ENCODE measurements at places on chromosomes 3 and 15.

DNA sequence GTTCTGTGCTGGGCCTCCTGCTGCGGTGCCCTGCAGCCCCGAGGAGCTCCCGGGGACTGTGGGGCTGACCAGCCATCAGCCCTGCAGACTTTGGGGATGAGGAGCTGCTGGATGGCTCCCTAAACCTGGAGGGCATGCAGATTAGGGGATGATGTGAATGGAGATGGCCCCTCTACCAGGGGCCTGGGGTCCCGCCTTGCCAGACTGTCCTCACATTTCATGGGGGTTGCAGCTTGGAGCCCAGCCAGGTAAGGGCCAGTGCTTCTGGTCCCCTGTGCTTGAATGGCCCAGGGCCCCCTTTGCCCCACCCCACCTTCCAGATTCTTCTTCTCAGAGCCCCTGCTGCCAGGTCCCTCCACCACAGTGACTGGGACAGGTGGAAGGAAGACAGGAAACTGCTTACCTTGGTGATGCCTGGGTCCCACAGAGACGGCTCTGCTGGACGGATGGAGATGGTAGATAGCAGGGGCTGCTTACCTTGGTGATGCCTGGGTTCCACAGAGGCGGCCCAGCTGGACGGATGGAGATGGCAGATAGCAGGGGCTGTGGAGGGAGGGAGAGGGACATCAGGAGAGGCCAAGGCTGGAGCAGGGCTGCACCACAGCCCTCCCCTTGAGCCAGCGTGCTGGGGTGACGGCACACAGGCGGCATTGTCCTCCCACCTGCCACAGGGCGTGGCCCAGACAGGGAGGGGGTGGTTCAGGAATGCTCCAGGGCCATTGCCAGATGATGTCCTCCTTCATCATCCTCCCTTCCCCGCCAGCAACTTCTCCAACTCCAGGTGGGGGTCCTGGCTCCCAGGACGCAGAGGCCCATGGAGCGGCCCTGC is at the start of gene SPTBN5:
TSS of gene SPTBN5 (minus strand) at position 632 of the 829 bp plus-strand sequence. CDS start at position 76, 556 bp downstream.
- no peak for DNase-seq

GRCh38 chr3:32374788-32375595 is 16.7 kb upstream of the CMTM7 start:
- DNase-seq, result peak; percentile 77

GRCh38 chr15:73944161-73945129 is 18.2 kb downstream of the LOXL1 start:
- DNase-seq, result no peak

DNA sequence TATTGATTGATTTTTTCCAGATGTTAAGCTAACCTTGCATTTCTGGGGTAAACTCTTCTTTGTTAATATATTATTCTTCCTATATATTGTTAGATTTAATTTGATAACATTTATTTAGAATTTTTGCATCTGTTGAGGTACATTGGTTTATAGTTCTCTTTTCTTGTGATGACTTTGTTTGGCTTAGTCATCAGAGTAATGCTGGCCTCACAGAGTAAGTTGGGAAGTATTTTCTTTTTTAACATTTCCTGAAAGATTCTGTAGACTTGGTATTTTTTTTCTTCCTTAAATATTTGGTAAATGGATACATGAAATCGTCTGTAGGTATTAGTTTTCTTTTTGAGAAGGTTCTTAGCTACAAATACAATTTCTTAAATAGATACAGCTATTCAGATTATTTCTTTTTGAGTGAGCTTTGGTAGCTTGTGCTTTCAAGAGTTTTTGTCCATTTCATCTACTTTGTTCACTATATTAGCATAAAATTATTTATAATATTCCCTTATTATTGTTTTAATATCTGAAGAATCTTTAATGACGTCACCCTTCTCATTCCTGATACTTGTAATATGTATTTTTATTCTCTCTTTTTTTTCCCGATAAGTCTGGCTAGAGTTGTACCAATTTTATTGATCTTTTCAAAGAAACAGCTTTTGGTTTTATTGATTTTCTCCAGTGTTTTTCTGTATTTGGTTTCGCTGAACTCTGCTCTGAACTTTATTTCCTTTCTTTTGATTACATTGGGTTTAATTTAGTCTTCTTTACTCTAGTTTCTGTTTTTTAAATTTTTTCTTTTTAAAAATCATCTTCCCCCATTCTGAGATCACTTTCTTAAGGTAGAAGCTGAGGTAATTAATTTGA is 6.5 kb upstream of the HPS3 start:
- DNase-seq, result no peak

GRCh38 chr3:152621967-152622810 is 212.7 kb upstream of the P2RY1 start:
- DNase-seq, result no peak

GRCh38 chr3:172982736-172983364 is 158.2 kb downstream of the SPATA16 start:
- DNase-seq, result no peak

GRCh38 chr3:10550705-10551104 is 45.3 kb upstream of the ATP2B2 start:
- no peak for DNase-seq

DNA sequence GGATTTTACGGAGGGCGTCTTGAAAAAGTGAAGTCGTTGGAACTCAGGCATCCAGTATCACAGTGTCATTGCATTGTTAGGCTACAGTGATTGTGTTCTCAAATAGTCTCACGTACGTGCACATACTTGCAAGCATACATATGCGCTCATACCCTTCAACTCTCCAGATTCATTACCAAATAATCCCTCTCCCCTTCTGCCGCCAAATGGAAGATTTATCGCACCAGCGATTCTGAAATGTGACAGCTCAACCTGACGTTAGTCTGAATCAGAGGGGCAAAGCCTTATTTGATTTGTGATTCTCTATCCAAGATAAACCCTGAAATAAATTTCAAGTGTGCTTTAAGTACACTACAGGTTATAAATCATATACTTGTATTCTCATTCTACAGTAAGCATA is 119.4 kb downstream of the GADL1 start:
- no peak for DNase-seq

GRCh38 chr3:40054568-40055222 is 245.3 kb downstream of the MYRIP start:
- DNase-seq, result no peak

DNA sequence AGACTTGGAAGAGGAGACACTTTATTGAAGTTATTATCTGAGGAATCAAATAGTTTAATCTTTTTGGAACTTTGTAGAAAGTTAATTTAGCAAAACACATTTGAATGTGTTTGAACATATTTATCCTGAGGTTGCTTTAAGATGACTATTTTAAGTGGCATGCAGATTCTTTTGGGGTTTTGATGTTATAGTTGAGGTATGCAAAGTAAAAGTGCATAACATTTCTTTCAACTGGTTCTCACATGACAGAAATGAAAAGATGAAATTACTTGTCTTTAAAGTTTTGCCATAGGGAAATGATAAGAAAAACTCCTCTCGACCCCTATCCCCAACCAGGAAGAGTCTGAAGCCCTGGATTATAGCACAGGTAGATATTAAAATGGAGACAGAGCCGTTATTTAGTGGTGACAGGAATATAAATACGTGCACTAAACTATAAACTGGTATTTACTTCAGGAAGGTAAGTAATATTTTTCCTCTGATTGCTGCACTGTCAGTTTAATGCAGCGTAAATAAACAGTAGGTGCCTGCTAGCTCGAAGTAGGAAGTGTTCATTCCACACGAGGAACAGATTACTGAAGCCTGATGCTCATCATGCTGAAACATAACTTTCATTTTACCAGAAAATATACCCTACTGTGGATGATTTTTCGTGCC is 15.1 kb upstream of the SATB1 start:
- DNase-seq, result no peak

DNA sequence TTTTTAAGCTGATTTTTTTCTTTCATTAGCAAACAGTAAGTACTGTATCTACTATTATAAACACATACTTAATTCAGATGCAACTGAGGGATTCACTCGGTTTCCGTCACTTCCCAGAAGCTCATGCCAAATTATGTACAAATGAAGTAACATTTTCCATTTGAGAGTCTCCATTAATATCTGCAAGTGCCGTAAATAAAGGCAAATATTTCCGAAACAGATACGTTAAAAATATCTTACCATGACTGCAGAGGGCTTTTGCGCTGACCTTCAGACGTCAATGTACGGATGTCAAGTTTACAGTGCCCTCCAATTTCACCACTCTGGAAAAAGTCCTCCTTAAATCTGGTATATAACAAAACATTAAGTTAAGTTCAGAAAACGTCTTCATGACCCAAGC is 9.3 kb downstream of the EOGT start:
- no peak for DNase-seq

GRCh38 chr15:93213281-93213680 is 124.3 kb upstream of the RGMA start:
- DNase-seq, result no peak

GRCh38 chr3:138139691-138140090 is 7.5 kb upstream of the A4GNT start:
- no peak for DNase-seq

GRCh38 chr3:128170866-128171516 is 17.7 kb downstream of the EEFSEC start:
- peak; percentile 18 for DNase-seq

GRCh38 chr3:191236646-191237045 is 37.6 kb downstream of the OSTN start:
- DNase-seq, result no peak

DNA sequence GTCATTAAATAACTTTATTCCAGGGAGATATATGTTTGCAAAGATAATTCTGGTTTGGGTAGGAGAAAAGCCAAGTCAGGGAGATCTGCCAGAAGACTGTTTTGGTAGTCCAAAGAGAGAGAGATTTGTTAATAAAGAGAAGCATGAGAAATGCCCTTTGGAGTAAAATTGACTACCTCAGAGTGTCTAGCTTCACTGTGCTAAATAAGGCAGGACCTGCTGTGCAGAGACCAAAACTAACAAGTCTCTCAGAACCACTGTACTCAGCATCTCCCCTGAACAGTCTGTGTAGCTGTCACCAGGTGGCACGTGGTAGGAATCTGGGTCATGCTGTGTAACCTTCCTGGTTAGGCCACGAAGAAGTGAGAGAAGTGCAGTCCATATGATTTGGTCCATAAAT is 31.6 kb upstream of the SLC35G2 start:
- peak; percentile 42 for DNase-seq

DNA sequence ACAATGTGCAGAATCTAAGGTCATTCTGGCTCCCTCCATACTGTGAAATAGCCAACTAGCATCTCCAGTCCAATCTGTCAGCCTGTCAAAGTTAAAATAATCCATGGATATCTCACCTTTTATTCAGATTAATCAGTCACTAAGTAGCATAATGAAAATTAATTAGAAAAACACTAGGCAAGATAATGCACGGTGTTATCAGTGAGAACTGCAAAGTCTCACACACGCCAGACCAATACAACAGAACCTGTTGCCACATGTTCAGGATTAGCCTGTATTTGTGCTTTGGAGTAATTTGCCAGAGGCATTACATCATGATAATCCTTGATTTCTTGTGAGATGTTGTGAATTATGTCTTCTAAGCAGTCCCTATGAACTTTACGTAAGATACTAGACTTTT is 820.4 kb upstream of the ALCAM start:
- no peak for DNase-seq

GRCh38 chr3:188026191-188026968 is 127.6 kb upstream of the LPP start:
- DNase-seq, result no peak

DNA sequence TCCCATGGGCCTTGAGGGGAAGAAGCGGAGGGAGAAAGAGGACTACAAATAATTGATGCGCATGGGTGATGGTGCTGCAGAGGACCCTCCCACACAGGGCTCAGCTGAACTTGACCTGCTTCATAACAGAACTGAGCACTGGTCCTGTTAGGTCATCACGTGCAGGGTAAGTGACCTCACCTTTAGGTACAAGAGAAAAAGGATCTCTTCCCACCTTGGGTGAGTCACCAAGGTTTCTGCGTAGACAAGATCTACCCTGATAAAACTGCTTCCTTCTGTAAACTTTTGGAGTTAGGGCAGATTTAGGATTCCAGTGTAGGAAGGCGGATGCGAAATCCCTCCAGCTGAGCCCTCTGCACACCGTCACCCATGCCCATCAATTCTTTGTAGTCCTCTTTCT is 67.1 kb downstream of the FEM1B start:
- DNase-seq, result no peak

DNA sequence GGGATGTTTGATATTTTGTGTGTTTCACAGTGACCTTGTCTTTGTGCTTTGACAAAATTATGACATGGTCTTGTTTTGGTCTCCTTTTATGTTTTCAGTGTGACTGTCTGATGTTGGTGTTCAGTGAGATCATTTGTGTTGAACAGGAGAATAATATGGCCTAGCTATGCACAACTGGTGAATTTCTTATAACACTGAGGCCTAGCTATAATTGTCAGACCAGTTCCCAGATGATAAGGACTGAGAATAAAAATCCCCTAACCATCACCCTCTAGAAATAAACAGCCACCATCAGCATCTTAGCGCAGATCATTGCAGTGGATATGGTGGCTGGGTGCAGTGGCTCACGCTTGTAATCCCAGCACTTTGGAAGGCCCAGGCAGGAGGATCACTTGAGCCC is 66.8 kb upstream of the LIMD1 start:
- DNase-seq, result no peak

DNA sequence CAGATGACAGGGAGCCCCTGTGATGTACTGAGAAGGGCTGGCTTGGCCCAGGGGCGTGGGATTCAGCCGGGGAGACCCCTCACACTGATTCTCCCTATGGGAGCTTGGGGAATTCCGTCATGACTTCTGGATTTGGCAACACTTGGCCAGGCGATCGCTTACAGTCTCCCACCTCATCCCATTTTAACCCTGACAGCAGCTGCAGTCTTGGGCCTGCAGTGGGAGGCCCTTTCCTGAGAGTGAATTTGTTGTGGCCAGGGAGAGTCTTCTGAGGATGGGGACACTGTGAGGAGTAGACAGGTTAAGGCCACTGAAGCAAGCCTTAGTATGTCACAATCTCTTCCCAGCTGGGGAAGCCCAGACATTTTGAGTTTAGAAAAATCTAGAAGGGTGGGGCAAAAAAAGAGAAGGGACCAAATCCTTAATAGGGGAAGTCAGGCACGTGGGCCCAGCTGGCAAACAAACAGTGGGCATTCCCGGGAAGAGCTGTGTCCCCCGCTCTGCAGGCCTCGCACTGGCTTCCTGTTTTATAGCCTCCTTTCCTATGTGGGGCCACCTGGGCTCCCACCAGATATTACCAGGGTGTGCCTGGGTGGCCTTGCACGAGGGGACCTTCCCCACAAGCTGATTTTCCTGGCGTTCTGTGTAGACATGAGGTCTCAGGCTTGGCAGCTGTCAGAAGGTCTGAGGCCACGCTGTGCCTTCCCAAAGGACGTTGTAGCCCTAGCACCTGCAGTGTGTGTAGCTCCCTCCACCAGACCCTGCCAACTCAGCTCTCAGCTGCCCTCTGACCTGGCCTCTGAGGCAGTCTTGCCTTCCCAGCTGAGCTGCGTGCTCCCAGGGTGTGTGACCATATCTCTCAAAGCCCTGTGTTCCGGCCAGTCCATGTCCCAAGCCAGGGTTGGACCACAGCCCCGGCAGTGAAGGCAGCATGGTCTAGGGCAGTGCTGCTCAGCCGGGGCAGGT is 64.5 kb downstream of the FEM1B start:
- DNase-seq, result no peak

- DNase-seq, result no peak
Observed at GRCh38 chr3:24628523-24629258, 134.0 kb upstream of the THRB start.

- no peak for DNase-seq
Observed at GRCh38 chr3:191696348-191696747, 235.4 kb downstream of the PYDC2 start.
